ENCODE measurements at places on chromosomes 7 and 10.

DNA sequence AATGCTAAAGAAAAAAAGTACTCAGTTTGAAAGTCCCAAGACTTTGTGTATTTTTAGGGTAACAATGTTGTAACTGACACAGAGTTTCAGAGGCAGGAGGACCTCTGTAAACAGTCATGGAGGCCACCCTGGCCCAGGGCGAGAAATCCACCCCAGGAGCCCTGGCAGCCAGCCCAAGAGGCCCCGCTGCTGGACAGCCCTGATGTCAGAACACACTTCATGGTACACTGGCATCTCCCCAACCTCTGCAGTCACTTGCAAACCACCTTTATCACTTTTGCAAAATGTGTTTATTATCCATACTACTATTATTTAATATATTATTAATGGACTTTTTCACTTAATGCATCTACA, 30.2 kb downstream of the C10orf143 start:
- DNase-seq: no peak

DNA sequence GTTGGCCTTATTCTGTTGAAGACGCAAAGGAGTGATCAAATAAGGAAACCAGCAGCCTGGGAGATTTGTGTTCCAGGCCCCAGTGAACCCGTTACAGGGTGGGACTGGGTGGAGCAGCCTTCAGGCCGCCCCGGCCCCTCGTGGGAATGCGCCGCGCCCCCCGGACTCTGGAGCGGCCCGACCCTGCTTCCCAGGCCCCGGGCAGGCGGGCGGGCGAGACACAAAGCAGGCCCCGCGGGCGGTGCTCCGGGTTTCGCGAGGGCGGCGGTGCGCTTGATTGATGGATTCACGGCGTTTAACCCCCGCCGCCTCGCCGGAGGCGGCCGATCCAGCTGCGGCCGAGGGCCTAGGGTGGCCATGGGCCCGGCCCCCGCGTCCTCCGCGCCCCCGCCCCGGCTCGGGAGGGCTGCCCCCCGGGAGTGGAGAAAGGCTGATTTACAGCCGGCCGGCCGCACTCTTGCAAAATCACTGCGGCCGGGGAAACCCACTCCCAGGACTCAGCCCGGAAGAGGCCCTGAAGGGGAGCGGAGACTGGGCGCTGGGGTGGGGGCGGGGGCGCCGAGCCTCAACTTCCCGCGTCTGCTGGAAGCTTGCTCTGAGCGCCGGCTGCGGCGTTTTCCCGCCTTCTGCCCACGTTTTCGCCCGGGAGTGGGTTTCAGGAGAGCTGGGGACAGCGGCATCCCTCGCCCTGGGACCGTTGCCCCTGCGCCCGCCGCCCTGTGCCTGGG, 299.6 kb upstream of the NFE2L3 start:
- DNase-seq: no peak

DNA sequence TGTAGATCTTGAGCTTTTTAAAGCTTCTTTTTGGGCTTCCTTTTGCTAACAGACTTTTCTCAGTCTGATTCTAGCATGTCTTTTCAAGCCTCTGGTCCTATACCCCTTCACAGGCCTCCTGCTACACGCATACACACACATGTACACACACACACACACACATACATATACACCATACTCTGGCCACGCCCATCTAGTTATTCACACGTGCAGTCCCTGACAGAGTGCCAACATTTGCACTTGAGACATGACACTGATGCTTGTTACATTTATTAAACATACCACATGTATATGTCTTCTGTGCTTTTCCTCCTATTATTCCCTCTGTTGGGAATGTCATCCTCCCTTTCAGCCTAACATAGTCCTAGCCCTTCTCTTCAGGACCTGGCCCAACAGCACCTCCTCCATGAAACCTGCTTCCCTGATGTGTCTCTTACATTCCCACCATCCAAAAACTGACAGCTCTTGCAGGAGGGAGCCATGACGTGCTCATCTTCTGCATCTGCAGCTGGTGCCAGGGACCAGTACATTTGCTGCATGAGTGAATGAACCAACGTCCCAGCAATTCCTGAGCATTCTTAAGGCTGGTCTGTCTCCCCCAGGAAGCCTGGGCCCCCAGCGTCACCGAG, 222.1 kb downstream of the ARHGAP12 start:
- no peak for DNase-seq

GRCh38 chr7:1669954-1670893, at the start of gene ELFN1:
TSS of gene ELFN1 (plus strand) at chr7:1670277. CDS start at chr7:1744597, 74,320 bp downstream.
- no peak for DNase-seq

DNA sequence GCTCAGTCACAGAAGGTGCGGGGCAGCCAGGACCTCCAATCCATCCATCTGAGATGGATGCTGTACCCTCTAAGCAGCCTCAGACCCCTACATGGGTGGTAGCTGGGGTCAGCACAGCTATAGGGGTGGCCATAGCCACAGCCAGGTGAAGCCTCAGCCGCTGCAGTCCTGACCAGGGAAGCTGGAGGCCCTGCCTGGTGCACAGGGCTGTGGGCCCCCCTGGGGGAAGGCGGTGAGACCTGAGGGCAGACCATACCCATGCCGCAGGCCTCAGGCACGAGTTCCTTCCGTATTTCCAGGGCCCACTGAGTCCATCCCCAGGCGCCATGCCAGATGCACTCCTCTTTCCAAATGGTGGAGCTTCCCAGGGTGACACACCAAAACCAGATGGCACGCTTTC, 96.6 kb upstream of the KDM7A start:
- DNase-seq: no peak

GRCh38 chr10:102245082-102245931, at the start of gene GBF1:
TSS of gene GBF1 (plus strand) at chr10:102245532. CDS start at chr10:102258939, 13,407 bp downstream.
- DNase-seq: peak; percentile 100

DNA sequence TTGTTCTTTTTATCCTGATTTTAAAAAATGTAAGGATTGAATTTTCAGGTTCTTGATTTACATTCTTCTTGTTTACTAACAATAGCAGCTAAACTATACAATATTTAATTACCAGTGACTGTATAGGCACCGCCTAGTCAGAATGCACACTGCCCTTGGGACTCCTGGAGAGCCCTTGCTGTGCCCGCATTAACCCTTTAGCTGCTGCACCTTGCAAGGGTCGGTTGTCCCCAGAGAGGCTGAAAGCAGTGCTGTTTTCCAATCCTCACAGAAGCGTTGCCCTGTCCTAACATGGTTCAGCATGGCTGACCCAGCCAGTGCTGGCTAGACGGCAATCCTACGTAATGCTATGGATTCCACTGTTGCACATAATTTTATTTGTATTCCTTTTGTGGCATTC, 102.6 kb downstream of the HECW1 start:
- no peak for DNase-seq

- no peak for DNase-seq
Measured at GRCh38 chr10:79404690-79405131, 40.7 kb downstream of the ZCCHC24 start.

DNA sequence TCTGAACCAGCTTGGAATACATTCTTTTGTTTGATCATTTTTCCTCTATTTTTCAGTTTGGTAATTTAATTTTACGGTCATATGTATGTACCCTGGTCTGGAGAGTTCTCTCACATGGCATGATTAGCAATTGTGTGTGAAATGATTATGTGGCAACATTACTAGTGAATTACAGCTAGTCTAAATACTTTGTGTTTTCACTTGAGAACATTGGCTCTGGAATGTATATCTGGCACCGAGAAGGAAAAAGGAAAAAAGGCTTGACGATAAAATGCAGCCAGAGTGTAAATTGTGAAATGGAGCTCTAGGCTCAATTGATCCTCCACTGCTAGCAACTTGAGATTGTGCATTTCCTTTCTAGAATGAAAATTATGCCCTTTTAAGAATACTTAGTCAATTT, 397.2 kb downstream of the EXOC4 start:
- no peak for DNase-seq

DNA sequence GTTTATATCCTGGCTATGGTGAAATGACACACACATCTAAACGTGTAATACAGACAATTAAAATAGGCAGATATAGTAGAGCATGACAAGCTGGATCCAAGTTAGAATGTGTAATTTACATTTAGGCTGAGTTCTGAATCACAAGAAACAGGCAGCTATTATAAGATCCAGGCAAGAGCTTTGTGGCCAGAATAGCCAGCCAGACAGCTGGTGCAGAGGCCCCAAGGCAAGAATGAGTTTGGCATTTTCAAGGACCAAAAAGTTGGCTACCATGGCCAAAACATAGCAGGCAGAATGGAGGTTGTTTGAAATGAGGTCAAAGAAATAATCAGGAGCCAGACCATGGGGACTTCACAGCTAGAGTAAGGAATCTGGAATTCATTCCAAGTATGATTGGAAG, 281.7 kb downstream of the MTERF1 start:
- no peak for DNase-seq

All from nucleus accumbens (tissue), 56 donors.